ENCODE measurements at places on chromosomes 12 and 14.

DNA sequence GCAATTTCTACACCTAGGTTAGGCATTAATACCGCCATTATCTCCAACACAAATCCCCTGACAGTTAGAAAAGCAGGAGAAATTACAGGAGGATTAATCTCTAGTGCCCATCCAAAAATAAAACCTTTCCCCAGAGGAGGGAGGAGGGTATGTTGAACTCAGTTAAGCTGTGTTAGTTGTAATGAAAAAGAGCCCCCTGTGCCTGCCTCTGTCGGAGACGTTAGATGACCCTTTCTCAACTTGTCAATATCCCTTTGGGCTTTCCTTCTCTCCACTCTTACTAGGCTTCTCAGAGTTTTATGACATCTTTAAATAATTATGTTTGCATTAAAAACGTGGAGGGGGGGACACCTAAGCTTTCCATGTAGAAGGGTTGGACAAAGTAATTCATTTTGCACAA is 278.2 kb downstream of the PDZRN4 start:
- DNase-seq = no peak

GRCh38 chr12:31233061-31233730 is 92.8 kb downstream of the SINHCAF start:
- no peak for DNase-seq

GRCh38 chr14:101239065-101239464 is 322.2 kb upstream of the DIO3 start:
- no peak for DNase-seq

- DNase-seq = no peak
These were observed 32.9 kb downstream of the ADIPOR2 start for GRCh38 chr12:1723721-1724120.

DNA sequence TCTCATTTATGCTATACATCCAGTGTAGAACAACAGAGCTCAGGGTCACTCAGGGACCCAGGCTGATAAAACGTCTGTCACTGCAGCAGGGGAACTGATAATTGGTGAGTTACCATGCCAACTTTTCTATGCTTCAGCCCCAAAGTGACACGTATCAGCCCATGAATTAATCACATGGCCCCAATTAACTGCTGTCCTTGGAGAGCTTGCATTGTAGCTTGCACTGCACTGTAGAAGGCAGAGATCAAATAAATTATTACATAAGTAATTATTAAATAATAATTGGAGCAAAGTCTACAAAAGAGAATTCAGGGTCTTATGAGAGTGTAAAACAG is 144.6 kb downstream of the SUDS3 start:
- DNase-seq = no peak

GRCh38 chr12:31518680-31519227 is 72.2 kb downstream of the DENND5B start:
- DNase-seq = no peak

DNA sequence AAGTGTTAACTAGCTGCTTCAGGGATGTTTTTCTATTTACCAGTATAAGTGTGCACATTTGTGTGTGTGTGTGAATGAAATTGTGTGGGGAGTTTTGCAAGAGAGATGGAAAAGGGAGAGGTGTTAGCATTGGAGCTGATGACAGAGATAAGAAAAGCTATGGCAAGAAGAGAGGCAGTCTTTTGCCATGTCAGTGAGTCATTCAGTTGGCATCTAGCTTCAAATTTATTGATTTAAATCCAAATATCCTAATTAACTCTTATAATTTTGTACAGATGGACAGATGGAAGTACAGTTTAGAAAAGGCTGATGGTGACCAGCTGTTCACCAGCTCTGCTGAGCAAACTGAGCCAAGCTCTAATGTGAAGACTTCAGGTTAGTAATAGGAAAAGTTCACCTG is 3.3 kb upstream of the BHLHE41 start:
- no peak for DNase-seq

DNA sequence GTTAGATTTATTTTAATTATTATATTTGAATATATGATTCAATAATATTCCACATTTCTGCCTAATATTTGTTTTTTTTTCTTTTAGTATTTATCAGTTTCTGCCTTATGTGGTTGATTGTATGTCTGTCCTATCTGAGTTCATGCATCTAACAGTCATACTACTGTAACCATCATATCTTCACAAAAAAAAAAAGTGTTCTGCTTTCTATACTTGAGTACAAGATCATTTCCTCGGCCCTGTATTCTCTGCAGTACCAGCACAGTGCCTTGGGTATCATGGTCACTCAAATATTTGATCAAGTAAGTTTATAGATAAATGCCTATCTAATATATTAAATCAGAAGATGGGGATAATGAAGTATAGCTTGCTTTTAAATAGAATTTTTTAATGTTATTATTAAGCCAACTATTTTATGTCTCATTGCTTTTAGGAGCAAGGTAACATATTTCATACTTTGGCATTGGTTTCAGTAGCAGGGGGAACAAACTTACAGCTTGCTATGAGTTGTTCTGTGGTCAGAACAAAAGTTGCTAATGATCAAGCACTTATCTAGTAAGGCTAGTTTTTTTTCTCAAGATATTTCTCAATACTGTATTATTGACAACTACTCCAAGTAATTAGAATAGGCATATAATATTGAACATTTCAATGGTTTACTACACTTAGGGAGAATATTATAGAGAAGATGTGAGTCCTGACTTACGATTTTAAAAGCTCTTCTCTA is 290.5 kb upstream of the FBXO33 start:
- no peak for DNase-seq

DNA sequence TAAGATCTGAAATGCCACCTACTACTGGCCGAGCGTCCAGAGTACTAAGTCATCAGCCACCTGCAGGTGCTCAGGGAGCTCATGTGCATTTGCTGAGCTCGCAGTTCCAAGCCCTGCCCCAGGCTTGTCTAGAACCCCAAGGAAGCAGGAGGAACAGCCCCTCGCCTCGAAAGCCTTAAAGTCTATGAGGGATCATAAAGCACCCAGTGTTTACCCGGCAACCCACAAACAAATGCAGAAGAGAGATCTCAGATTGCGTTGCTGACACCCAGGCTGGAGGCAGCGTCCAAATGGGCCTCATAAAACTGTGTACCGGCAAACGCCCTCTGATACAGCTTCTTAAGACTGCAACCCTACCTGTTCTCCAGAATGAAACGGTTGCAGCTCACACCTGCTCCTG is 6.8 kb downstream of the KDM2B start:
- no peak for DNase-seq

- no peak for DNase-seq
These were observed 146.8 kb downstream of the TMTC2 start for GRCh38 chr12:82833481-82833880.

- no peak for DNase-seq
These were observed 112.8 kb downstream of the DAD1 start for GRCh38 chr14:22476005-22476751.

GRCh38 chr14:95946867-95947266 is 70.2 kb downstream of the TUNAR start:
- DNase-seq = no peak

DNA sequence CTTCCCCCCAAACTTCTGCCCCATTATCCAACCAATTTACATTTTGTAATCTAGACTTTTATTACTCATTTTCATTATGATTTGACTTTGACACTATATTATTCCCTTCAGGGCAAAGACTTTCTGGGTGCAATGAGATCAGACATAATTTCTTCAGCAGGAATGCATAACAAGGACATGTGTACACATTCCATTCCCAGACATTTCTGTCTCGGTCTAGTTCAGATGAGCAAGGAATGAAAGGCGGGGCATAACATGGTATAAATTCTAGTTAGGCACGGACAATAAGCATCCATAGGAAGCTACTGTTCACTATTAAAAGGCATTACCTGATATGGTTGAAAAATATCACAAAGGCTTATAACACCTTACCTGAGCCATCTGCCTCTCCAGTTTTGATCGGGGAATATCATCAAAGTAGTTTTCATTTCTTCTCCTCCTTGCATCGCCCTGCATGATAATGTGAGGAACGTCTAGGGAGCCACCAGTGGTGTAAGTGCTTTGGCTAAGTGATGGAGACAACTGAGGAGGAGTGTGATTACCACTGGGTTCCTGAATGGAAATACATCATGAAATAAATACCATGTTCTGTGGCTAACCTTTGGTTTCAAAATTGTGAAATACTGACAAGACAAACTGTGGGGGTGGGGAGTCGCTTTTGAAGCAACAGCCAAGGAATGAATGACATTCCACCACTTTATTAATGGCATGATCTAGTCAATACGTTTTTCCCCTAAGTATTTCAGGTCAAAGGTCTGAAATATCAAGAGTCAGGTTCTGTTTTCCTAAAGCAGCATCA is 183.9 kb downstream of the APAF1 start:
- DNase-seq = no peak

DNA sequence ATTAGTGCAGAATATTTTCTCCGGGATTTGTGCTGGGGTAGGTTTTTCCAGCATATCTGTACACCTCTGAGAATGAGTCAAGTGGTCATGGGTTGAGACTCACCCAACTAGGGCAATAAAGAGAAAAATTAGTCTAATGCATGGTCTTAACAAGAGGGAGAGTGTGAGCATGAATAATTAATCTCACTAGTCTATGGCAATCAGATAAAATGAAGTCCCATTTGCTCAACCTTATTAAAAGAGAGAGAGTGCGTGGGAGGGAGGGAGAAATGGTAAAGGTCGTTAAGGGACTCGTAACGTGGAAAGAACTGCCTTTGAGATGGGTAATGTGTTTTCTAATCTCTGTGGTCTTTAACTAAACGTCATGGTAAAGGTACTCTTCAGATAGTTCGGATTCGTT is 91.6 kb downstream of the TESC start:
- no peak for DNase-seq

GRCh38 chr12:79886917-79887519 is 47.9 kb downstream of the PPP1R12A start:
- DNase-seq = no peak

DNA sequence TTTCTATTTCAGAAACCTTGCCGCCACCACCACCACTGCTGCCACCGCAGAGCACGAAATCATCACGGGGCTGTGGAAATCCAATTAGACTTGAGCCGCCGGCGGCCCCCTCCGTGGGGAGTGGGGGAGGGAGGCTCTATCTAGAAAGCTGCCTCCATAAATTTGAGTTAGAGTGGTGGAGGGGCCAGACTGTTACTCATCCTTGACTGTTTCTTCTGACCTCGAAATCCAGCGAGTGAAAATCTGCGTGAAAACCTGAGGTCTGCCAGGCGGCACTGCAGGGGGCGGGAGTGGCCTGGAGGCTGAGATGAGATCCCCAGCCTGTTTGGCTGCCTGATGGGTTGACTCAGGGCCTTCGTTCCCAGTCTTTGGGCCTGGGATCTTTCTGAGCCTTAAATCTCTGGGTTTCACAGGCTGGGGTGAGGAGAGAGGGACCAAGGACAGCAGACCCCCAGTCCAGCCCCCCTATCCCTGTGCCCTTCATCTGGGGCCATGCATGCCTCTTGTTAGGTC is 29.9 kb downstream of the TSPAN9 start:
- no peak for DNase-seq

DNA sequence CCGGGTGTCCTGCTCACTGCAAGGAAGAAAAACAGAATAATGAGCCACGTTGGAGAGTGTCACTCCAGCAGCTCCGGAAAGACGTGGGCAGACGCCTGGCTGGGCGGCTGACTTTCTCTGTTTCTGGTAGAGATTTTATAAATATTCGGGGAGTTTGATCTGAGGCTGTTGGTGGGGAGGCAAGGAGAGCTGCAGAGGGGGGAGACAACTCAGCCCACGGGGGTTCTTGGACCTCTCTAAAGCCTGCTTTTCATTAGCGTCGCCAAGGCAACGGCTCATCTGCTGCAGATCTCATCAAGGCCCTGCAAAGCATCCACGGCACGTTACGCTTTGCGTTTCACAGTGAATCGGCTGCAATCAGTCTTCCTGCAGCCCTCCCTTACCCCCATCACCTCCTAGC is 207.2 kb downstream of the ZFP36L1 start:
- DNase-seq = no peak

DNA sequence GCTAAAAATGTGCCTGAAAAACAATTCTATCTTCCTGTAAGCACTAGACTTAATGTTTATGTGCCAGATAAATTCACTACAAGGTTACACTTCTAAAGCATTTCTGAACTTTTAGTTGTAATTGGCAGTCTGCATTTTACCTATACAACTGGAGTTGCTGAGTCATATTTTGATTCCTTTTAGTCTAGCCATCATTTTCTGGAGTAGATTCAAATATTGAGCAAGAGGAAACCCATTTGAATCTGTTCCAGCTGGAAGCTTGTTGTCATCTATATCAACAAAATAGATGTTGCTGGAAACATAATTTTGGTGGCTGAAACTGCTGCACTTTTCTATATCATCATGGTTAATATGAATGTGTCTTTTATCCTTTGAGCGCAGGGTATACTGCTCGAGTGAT is 122.2 kb upstream of the CCDC175 start:
- DNase-seq = no peak

DNA sequence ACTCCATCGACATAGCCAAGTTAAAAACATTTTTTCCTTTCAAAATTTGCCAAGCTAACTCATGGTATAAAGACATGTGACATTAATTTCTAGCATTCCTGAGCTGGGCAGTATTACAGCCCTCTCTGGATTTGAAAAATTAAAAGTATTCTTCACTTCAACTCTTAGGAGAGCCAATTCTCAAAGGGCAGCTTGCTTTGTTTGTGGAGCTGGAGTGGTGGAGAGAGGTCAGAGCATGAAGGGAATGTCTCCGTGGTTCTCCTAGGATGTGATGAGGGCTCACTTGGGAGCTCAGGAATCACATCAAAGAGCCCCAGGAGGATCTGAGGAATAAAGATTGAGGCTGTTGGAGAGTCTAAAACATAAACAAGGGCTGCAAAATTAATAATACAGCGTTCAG is 46.9 kb upstream of the RGS6 start:
- no peak for DNase-seq

GRCh38 chr14:64675312-64675711 is 28.9 kb upstream of the PLEKHG3 start:
- no peak for DNase-seq

DNA sequence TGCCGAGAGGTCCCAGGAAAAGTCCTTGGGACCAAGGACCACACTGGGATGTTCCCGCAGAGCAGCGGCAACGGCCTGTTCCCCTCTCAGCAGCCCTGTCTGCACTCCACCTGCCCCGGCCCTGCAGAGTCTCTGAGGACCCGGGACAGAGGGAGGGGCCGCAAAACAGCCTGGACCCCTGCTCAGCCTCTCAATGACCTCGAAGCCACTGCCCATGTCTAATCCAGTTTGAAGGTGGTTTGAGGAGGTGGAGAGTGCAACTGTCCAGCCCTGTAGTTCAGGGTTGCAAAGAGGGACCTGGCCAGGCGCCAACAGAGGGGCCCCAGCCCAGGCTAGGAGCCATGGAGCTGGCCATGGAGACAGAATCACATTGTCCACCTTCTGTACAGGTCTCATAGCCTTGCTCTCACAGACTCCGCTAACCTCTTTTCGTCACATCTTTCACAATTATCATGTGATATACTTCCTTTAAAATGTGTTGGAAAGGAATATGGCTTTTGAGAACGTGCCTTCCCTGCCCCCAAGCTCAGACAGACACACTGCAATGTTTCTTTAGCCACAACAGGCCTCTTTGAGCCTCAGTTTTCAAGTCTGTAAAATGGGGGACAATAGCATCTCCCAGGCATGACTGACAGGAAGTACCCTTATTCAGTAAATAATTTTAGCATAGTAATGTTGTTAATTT is 49.3 kb downstream of the ACTN1 start:
- no peak for DNase-seq

GRCh38 chr12:10952645-10953044 is 13.6 kb upstream of the TAS2R14 start:
- DNase-seq = no peak

Measured in activated CD8-positive, alpha-beta memory T cell treated with anti-CD3 and anti-CD28 coated beads, Interleukin-2, amount 50 U/mL, for 4 hours (primary cell).